ENCODE measurements at places on chromosomes 16 and 17.

DNA sequence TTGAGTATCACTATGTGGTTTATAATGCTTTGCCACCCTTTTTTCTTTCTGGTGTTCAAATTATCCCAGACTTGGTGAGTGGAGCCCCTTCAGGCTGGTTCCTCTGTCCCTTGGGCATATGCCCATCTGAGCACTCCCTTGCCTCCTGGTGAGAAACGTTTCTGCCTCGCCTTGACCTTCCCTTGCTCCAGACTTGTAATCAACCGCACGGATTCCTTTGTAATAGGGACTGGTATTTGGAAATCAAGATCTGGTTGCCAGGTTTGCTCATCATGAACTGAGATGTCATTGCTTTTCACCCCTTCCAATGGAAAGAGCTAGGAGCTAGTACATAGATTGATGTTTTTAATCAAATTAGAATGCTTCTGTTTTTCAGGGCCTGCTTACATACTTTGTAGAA lies 43.7 kb downstream of the SEC14L1 start:
- DNase-seq, result no peak

- DNase-seq, result peak; percentile 17
Measured at GRCh38 chr17:17146786-17147406, 59.2 kb downstream of the PLD6 start.

GRCh38 chr17:38867179-38867967 lies 2.5 kb upstream of the LASP1 start:
- DNase-seq, result peak; percentile 62

GRCh38 chr16:24049113-24049512 lies 207.0 kb upstream of the CACNG3 start:
- no peak for DNase-seq

- DNase-seq, result no peak
Measured at GRCh38 chr17:76989519-76989918, 121.3 kb downstream of the MGAT5B start.

DNA sequence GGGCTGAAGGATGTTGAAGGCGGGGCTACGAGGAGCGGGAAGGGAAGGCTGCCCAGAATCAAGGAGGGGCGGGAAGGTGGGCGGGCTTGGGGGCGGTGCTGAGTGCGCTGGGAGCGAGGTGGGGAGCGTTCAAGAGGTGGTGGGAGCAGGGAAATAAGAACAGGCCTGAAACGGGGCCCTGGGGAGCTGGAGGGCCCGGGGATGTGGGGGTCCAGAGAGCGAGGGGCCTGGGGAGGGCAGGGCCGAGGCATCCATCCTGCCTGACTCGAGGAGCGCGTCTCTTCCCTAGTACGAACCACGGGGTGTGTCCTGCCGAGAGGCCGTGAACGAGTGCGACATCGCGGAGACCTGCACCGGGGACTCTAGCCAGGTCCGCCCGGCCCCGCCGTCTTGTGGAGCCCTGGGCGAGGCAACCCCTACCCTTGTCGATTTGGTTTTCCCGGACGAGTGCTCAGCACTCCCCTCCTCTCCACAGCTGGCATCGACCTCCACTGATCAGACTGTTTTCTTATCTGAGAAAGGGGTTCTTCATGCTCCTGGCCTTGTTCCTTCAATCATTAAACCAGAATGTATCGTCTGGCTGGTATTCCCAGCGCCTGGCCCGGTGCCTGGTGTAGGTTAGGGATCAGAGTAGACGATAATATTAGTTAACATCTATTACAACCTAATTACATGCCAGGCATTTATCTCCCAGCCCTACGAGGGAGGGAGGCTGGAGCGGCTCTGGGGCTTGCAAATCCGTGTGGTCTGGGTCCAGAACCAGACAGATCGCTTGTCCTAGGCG lies 17.2 kb downstream of the ADAM11 start:
- DNase-seq, result peak; percentile 98

DNA sequence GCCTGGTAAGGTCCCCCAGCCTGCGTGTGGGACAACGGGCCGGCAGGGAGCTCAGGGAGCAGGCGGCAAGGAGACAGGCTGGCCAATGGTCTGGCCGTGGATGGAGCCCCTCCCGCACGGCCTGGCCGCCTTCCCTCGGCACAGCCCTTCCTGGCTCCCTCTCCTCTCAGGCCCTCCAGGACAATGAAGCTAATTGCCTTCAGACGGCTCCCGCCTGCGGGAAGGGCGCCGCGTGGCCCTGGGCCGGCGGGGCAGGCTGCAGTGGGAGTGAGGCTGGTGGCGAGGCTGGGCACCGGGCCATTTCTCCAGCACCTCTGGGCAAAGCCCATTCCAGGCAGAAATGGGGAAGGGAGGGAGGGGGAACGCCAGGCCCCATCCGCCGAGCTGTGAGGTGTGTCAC lies 50.9 kb downstream of the ENGASE start:
- no peak for DNase-seq

DNA sequence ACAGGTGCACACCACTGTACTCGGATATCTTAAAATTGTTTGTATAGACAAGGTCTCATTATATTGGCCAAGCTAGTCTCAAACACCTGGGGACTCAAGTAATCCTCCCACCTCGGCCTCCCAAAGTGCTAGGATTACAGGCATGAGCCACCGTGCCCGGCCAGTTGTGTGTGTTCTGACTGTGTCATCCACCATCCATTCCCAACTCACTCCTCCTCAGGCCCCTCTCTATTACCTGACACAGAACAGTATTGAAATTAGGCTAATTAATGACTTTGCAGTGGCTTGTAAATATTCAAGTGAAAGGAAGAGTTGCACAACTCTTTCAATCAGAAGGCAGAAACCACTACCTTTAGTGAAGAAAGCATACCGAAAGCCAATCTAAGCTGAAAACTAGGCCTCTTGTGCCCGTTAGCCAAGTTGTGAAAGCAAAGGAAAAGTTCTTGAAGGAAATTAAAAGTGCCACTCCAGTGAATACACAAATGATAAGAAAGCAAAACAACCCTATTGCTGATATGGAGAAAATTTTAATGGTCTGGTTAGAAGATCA lies 28.7 kb downstream of the GOSR1 start:
- no peak for DNase-seq

DNA sequence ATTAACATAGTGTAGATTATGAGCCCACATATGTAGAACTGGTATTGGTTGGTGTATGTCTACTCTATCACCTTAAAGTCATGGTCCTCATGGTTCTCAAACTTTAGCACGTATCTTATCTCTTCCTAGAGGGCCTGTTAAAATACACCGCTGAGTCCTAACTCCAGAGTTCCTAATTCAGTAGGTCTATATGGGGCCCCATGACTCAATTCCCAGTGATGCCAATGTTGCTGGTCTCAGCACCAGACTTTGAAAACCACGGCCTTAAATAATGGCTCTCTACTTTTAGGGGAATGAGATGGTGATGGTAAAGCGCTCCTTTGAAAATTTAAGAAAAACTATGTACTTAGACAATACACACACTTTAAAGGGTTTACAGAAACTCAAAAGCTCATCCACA lies 36.6 kb downstream of the SMURF2 start:
- no peak for DNase-seq

GRCh38 chr17:35084987-35085386 lies 21.5 kb upstream of the RFFL start:
- DNase-seq, result peak; percentile 36

DNA sequence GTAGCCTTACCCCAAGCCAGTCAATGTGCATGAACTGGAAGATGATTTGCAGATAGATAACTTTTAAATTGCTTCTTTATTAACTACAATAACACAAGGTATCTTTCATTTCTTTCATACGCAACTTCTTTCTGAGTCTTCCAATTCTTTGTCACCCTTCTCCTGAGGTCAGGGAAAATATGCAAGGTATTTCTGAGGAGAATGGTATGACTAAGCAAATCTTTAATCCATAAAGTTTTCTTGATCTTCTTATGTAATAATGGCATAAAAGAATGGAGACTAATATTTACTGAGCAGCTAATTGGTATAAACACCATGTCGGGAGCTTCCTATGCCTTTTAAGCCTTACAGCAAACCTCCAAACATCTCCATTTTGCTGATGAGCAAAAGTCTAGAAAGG lies 438.9 kb downstream of the KCNJ2 start:
- no peak for DNase-seq

DNA sequence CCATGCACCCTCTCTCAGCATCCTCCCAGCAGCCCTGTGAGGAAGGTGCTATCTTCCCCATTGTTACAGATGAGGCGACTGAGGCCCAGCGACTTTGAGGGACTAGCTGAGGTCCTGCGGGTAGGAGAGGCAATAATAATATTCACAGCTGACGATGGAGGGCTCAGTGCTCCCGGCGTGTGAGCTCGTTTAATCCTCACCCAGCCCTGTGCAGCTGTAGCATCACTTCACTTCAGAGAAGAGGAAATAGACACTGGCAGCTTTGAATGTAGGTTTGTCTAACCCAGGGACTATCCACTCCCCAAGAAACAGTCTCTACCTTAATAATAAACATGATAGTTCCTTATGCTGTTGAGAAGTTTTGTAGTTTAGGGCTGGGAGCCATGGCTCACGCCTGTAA lies 21.6 kb downstream of the LASP1 start:
- DNase-seq, result no peak

DNA sequence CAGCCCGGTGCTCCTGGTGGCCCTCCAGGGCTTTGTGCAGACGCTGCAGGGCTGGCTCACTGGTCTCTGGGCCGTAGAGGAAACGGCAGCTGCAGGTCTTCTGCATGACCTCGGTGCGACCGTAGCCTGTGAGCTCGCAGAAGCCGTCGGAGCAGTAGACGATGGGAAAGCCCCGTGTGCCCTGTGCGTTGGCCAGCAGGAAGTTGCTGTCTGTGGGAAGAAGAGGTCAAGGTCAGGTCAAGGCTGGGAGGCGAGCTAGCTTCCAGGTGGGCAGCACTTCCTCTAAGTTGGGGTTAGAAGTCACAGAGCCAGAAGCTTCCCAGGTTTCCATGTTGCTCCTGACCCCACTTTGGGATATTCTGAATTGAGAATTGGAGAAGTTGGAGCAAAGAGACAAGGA lies 2.1 kb downstream of the KCNH4 start:
- DNase-seq, result no peak

GRCh38 chr17:56130026-56130425 lies 23.2 kb upstream of the ANKFN1 start:
- no peak for DNase-seq

DNA sequence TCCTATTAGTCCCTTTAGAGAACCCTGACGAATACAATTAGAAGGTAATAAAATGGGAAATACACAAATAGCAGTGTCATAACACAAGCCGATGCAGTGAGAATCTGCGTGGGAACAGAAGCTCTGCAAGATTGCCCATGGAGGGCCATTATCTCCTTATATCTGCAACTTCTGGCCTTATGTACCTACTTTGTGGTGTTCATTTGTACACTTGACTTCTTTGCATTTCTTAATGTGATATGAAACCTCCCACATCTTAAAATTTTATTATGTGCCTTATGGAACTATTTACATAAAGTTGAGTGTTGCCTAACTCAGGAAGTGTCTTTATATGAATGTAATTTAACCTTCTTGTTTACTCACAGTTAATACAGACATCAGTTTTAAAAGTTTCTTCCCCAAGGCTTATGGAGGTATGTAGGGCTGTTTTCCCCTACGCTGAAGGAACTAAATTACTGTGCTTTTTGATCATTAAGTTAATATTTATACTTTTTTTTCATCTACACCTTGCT lies 10.1 kb upstream of the TANC2 start:
- no peak for DNase-seq

GRCh38 chr17:74061758-74062157 lies 141.7 kb upstream of the RPL38 start:
- no peak for DNase-seq

DNA sequence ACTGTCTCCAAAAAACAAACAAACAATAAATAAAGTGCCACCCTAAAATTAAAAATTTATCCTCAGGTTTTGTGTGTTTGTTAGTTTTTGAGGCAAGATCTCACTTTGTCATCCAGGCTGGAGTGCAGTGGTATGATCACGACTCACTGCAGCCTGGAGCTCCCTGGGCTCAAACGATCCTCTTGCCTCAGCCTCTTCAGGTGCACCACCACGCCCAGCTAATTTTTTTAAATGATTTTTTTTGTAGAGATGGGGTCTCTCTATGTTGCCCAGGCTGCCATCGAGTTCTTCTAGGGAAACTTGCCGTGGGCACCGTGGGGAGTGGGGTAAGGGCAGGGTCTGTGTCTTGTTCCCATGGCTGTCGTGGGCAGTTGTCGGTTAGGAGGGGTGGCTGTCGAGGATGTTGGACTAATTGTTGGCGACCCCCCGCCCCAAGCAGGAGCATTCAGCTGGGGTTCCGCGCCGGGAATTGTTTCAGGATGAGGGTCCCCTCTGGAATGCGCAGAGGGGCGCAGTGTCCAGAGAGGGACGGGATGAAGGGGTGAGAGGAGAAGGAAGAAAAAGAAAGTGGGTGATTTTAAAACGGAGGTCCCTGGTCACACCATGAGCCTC lies 1.1 kb upstream of the RNF213 start:
- DNase-seq, result peak; percentile 26

- no peak for DNase-seq
Measured at GRCh38 chr17:38705803-38706504, 881 bp downstream of the MLLT6 start.

DNA sequence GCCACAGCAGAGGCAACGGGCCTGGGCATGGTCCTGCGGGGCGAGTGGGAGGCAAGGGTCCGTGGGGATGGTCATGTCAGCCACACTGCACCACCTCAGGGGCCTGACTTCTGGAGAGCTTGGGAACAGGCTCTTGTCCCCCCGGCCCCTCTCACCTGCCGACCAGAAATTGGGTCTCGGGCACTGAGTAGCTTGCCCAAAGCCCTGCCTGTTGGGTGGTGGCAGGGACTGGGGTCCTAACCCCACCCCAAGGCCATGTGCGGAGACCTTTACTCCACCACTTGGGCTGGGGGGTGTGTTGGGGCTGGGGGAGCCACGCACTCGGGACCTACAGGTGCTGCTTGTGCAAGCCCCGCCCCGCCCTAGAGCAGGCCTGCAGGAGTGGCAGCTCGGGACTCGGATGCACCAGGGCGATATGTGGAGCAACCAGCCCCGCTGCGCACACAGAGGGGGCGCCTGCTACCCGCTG lies 24.2 kb upstream of the CHMP6 start:
- no peak for DNase-seq

- DNase-seq, result no peak
Measured at GRCh38 chr17:56947741-56948140, 13.1 kb downstream of the COIL start.

DNA sequence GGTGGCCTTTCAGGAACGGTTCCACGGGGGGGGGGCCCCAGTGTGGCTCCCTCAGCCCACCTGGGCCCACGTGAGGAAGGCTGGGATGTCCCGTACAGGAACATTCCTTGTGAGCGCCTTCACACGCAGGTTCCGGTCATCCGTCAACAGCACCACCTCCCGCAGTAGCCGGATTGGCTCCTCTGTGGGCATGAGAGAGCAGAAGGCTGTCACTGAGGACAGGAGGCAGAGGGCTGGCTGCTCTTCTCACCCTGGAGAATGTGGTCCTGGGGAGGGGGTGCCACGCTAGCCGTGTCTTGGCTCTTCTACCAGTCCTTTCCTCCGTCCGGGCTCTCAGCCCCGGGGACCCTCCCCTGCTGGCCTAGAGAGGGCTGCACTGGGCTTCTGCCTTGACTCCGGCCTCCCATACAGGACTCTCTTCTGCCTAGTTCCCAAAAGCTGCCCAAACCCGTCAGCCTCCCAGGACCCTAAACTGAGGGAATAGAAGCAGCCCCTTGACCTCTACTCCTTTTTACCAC lies 6.6 kb downstream of the HIC1 start:
- DNase-seq, result no peak

Data from CD4-positive, alpha-beta T cell treated with Interleukin-4 for 4 hours (primary cell).